Epithelial cell of proximal tubule (primary cell): ENCODE measurements at places on chromosomes 11 and 22. TPM values are rescaled to one million over a fixed set of nuclear protein-coding genes. Genes with fewer than 3 reads are reported as not detected.
A peak's percentile ranks its signal among the peaks of the same experiment; 100 is the strongest.

- peak; percentile 15 for DNase-seq
These were observed 185.7 kb downstream of the BLID start for GRCh38 chr11:121930004-121930965.

DNA sequence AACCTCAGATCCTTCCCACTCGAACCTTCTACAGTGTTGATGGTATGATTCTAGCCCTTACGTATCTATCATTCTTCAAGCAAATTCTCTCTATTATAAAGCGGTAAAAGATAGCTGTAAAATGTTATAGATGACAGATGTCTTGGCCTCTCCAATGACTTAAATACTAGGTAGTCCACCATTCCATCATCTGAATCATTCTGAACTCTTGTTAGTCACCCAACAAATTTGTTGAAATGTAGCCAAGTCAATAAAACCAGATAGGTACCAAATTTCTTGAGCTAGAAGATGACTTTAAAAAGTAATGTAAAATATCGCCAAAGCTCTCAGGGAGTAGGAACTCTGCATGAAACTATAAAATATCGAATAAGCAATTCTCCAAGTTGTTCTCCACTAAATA lies 32.6 kb upstream of the PICALM start:
- peak; percentile 23 for DNase-seq

DNA sequence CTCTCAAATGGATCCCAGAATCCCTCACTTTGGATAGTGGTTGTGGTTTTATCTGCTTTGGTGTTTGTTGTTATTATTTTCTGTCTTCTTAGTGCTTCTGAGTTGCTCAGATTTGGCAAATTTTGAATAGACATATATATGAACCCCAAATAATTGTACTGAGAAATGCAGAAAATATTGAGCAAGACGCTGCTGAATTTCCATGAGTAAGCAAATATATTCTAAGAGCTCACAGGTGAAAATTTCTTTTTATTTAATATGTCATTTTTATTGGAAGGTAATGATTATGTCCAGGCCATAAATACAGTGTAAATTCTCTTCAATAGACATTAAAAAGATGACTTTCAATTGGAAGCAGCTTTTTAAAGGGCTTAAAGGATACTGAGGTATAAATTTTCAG lies 152.1 kb downstream of the FAT3 start:
- DNase-seq, result no peak

The CCDC82 gene
- total RNA-seq, result 10.7 and 12.7 TPM in 2 replicates

The H19 gene
- 0.36 and 11.8 TPM in 2 replicates for total RNA-seq
